ENCODE measurements at places on chromosomes 4 and X.

DNA sequence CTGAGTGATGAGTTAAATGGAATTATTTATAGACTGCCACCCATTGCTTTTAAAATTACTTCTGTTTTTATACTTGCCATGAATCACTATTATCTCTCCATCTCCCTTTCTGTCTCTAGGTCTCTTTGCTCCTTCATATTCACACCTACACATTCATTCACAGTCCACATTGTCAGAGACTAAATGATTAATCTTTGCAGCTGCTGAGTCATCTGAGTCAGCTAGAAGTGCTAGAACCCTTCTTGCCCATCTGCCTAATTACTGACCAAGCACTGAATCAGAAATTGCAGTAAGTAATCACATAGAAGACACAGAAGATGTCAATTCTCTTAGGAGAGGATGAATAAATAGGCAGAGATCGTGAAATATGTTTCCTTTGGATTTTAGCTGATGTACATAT lies 31.6 kb upstream of the RPS6KA6 start:
- DNase-seq, result no peak

DNA sequence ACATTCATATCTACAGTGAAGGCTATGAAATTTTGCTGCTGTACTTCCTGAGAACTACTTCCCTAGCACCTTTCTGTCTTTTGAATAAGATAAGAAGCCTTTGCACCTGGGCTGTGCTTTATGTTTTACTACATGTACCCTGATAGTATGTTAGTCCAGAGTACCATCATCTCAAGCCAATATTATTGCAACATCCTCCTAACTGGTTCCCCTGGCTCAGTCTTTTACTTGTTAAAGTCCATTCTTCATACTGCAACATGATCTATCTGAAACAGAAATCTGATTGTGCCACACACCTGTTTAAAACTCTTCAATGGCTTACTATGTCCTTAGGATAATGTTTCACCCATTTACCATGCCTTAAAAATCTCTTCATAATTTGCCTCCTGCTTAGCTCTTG lies 102.3 kb downstream of the AGTR2 start:
- no peak for DNase-seq

DNA sequence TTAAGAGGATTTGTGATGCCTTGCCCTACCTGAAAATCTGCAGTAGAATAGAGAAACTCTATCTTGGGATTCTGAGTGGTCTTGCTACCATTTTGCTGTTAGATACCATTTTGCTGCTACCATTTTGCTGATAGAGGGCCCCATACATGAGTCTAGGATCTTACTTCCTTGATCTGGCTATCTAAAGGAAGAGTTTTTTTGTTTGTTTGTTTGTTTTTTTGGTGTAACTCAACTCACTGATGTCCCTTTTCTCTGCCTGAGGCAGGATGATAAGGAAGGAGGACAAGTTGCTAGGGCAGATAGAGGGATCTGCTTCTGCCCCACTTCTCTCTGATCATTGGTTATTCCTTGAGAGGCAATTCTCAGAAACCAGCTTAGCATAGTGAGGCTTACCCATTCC lies 31.0 kb downstream of the XK start:
- DNase-seq, result no peak

DNA sequence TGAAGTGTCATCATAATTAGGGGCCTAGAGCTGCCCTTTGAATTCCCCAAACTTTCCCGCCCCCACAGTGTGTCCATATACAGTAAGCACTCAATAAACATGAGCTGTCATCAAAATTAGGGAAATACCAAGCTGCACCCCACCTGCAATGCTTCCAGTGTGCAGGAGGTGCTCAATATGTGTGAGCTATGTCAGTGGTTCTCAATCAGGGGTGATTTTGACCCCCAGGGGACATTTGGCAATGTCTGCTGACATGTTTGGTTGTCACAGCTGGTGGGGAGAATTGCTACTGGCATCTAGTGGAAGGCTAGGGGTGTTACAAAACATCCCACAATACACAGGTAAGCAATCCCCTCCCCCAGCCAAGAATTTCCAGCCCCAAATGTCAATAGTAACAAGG lies 748 bp downstream of the CFP start:
- no peak for DNase-seq

DNA sequence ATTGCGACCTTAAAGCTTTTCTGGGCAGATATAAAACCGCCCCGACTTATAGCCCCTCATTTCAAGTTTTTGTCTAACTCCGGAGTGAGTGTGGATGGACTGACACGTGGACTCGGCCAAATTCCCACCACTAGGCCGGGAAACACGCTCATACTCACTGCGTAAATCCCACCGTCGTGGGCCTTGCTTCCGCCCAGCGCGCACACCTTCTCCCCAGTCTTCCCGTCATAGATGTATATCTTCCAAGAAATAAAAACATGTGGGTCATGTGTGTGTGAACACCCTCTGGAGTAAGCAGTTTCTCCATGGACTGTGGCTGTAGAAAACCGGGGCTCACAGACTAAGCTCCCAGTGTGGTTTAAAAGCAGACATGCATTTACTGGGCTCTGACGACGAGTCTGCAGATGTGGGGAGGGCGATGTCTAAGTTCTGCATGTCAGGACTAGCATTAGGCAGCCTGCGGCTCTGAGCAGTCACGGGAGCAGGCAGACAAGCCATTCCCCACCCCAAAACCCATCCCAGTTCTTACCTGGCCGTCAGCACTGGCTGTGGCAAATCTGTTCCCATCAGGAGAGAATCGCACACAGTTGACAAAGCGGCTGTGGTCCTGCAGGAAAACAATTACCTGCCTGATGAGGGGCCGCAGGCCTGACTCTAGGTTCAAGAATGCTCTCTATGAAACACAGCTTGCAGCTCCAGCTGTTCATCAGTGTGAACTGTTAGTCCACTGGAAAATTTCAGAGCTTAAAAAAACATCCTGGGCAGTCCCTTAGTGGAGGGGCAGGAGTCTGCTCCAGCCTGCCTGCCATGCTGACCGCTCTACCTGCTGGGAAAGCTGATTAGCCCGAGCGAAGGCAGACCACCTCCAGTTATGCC lies 28.2 kb downstream of the WDR1 start:
- DNase-seq, result no peak

DNA sequence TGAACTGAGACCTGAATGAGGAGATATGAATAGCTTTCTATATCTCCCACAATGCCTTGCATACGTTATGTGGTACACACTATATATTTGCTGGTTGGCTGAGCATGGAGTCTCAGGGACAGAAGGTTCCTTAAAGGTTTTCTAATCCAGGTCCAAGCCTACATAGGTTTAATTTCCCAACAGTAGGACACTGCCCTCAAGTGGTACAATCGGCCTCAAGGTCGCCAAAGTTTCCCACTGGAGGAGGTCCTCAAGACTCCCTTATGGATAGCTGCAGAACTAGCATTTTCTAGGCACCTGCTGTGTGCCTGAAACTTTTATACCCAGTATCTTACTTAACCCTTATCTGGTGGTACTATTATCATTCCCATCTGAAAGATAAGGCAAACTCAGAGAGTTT lies 21.0 kb upstream of the EFNB1 start:
- no peak for DNase-seq

DNA sequence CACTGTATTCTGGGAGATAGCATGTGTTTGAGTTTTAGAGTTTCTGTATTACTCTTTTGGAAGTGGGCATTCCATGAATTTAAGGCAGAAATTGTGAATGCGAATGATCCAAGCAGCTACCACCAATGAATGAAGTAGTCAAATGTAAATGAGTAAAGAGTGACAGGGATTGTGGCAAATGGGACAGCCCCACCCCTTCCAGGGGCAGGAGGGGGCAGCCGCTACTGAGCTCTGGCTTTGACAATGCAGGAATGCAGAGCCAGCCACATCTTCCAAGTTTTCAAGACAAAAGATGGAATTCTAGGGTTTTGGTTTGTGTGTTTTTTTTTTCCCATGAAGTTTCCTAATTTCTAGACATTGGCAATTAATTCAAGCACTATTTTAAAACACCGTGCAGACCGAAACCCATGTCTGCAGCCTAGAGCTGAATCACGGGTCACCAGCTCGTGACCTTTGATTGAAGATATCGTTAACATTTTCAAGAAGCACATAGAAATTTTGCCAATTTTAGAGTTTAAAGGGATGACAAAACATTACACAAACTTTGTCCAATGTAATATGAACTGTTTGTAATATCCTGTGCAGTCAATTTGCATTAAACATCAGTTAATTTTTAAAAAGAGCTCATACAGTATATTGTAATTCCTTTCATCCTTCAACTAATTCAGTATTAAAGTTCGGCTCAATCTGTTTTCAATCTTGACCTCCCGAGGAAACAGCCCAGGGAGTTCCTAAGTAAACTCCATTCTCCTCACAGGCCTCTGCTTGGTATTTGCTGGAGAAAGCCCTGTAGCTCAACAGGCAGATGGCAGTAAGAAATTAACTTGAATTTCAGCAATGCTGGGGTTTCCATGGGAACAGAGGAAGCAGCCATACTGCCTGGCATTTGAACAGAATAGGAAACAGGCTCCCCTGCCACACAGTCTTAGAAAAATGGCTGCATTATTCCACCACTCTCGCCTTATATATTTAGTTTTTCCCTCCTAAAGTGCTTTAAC lies 83.4 kb downstream of the UCHL1 start:
- DNase-seq, result no peak

- no peak for DNase-seq
Observed at GRCh38 chrX:8849945-8850344, 48.8 kb upstream of the FAM9A start.

DNA sequence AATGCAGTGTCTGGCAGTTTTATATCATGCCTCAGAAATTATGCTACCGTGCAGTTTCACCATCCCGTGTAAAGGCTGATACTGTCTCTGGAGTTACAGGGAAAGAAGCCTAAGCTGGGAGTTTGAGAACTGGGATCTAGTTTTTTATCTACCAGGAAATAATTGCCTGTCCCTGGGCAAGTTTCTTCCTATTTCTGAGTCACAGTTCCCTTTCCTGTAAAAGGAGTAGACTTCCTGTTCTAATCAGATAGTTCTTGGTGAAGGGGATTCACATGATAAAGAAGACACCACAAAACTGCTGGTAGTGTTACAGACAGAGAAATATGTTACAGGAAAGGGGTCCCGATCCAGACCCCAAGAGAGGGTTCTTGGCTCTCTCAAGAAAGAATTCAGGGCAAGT lies 17.1 kb downstream of the HERC3 start:
- no peak for DNase-seq

GRCh38 chrX:44306356-44306755 lies 37.1 kb downstream of the EFHC2 start:
- no peak for DNase-seq

DNA sequence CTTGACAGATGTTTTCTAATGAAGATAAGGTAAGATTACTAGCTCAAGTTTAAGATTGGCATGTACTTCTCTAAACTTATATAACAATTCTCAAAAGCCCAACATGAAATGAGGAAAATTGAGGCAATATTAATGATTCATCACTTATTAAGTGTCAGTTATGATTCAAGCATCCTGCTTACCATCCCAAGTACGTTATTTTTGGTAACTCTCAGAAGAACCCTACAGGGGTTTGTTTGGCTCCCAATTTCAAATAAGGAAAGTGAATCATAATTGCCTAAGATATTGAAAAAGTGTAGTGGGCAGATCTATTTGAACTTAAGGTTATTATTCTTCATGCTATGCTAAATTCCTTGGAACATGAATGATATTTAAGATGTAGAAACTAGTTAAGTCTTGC lies 387.9 kb upstream of the TENM3 start:
- no peak for DNase-seq

DNA sequence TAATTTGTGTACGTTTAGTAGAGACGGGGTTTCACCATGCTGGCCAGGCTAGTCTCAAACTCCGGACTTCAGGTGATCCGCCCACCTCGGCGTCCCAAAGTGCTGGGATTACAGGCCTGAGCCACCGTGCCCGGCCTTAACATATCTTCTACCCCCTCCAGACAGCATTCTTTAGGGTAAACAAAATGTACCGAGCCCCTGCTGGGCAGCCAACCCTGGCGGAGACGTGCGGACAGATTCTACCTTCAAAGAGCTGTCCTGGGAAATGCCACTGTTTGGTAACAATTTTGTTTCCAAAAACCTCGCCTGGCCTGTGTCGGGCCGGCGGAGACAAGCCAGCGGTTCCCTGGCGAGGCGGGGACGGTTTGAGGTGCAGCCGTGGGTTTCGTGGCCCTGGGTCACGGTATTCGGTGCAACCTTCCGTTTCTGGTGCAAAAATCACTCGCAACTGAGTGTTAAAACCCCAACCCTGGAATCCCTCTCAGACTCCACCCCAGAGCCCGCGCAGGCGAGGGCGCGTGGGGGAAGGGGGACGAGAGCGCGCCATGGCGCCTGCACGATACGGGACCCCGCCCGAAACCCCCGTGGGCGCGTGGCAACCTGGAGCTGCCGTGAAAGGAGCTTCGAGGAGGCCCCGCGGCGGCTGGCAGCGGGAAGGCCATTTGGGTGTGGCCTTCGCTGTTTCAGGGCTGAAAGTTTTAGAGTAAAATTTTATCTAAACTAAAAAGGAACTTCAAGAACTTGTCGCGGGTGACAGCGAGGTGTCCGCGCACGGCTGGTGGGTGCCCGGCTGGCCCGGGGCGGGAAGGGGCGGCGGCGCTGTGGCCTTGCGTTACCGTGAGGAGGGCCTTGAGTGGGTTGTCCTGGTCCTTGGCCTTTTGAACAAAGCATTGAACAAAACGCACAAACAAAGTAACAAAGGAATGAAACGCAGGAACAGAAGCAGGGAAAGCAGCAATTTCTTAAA lies 17.0 kb downstream of the MRFAP1 start:
- DNase-seq, result no peak

- DNase-seq, result no peak
Observed at GRCh38 chr4:163563592-163563991, 69.1 kb downstream of the TMA16 start.

- DNase-seq, result no peak
Observed at GRCh38 chr4:71487344-71487920, 148.6 kb downstream of the SLC4A4 start.

DNA sequence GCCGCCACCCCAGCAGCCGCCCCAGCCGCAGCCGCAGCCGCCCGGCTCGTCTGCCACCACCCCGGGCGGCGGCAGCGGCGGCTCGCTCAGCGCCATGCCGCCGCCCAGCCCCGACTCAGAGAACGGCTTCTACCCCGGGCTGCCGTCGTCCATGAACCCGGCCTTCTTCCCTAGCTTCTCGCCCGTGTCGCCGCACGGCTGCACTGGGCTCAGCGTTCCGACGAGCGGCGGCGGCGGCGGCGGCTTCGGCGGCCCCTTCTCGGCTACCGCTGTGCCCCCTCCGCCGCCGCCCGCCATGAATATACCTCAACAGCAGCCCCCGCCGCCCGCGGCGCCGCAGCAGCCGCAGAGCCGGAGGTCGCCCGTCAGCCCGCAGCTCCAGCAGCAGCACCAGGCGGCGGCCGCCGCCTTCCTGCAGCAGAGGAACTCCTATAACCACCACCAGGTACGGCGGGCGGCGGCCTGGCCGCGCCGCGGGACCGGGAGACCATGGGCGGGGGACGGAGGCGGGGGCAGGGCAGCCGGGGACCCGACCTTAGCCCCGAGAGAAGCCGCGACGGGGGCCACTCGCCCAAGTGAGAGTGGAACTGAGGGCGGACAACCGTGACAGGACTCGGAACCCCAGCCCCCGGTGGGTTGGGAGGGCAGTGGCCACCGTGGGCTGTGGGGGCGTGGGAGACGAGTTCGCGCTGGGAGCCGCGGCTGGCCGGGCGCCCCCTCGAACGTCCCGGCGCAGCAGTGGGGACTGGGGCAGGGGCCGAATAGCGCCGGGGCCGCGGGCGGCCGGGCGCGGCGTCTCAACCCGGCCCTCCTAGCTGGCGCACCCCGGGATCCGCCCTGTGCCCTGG lies 1.8 kb downstream of the CPEB2 start:
- peak; percentile 76 for DNase-seq

Measured in activated naive CD8-positive, alpha-beta T cell treated with anti-CD3 and anti-CD28 coated beads, Interleukin-2, amount 10 ng/mL, durations not matched to agents 7 days and 5 days (primary cell).